ENCODE measurements at places on chromosomes 13 and 19. TPM values are rescaled to one million over a fixed set of nuclear protein-coding genes. Genes with fewer than 3 reads are reported as not detected.

The SMAD9 gene
- total RNA-seq: not detected

The PCP2 gene
- 4.8 TPM for total RNA-seq

The CD177 gene
- not detected for total RNA-seq

The ITGBL1 gene
- not detected for total RNA-seq

The IGFL1 gene
- not detected for total RNA-seq

- no peak for DNase-seq
Measured at GRCh38 chr19:35776102-35776788, 881 bp downstream of the ARHGAP33 start.

DNA sequence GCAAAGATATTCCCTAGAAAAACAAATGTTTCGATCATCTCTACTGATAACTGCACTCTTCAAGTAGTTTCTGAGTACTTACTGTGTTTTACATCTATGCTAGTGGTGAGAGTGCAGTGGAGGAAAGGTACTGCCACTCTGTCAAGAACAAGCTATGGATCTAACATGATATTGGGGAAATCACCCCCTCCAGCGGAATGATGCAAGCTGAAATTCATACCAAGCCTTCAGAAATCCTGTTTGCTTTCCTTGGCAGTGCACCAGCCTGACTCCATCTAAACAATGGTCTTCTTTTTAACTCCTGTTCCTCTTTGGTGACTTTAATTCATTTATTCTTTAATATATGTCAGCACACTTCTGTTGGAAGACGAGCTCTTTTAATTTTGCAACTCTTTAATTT lies 238.0 kb downstream of the PCDH9 start:
- no peak for DNase-seq

DNA sequence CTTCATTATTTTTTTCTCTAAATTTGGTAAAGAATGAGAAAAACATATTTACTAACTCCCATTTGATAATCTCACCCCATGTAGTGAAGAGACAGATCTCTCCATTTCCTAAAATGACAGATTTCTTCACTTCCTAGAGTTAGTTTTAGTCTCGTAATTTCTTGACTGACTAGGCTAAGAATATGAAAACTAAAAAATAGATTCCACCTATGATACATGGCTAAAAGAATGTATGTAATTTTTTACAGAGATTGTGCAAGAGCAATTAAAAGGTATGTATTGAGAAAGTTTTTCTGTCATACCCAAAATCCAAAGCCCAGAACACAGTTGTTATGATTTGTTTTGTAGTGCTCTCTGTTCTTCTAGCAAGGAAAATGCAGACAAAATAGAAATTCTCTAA lies 9.5 kb downstream of the NALCN start:
- DNase-seq: no peak

DNA sequence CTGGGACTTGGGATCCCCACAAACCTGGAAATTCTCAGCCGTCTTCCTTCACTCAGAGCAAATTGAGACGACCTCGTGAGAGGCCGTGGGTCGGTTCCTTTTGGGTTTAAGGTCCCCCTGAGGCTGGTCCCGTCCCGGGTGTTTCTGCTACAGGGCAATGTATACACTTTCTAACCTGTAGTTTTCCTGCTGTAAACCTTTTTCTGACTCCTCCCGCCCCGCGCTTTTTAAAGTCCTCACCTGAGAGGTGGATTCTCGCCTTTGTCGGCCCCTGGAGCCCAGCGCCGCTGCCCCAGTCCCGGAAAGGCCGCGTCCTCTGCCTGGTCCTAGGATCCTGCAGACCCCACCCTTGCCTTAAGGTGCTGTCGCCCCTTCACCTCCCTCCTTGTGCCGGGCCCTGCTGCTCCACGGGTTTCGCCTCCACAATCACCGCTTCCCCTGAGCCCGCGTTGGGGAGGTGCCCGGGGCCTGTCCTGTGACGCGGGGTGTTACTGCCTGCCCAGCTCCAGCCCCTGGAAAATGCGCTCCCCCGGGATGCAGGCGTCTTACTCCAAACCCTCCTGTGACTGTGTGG lies 391 bp downstream of the ZNF761 start:
- DNase-seq: peak; percentile 51

DNA sequence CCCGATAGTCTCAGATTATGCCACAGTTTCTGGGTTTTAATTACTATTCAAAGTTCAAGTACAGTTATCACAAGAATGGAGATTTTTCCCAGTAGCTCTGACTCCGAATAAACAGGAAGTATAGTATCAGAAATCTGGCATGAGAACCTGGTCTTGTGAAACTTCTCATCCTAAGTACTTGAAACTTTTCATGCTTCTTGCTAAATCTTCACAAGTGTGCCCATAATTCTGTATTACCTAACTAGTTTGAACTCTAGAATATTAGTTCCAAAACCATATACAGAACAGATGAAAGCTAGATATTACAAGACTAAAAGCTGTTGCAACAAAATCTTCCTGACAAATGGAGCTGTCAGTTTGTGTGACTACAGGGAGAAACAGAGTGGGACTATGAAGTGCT lies 70.5 kb upstream of the CSNK1A1L start:
- no peak for DNase-seq

- DNase-seq: no peak
Measured at GRCh38 chr13:39107561-39107960, 69.3 kb downstream of the NHLRC3 start.

GRCh38 chr13:78306519-78307206 lies 296.7 kb downstream of the POU4F1 start:
- DNase-seq: no peak

GRCh38 chr19:7456964-7457541 lies 31.8 kb downstream of the PEX11G start:
- DNase-seq: no peak

DNA sequence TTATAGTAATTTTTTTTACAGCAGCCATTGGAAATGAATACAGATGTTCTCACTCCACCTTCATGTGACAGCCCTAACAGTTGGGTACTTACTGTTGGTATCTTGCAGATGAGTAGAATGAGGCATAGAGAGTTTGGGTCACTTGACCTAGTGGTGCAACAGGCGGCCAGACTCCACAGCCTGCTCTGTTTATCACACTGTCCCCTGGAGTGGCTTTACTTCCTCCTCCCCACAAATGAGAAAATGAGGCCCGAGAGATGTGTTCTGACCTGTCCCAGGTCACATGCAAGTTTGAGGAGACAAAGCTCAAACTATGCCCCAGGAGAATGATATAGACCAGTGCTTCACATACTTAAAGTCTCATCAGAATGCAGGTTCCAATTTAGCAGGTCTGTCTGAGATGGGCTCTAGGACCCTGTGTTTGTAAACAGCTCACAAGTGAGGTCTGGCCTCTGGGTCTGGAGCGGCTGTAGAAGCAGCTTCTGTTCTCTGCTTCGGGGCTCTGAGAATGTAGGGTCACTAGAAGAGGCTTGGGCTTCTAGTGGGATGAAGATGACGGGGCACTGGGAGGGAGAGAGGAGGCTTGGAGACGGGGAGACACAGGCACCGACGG lies 37.4 kb upstream of the RCBTB2 start:
- DNase-seq: no peak

- DNase-seq: no peak
Measured at GRCh38 chr19:10166046-10166445, 28.7 kb downstream of the DNMT1 start.

- DNase-seq: no peak
Measured at GRCh38 chr13:113539176-113539575, 45.4 kb upstream of the TFDP1 start.
